SJSA1 (cell line): ENCODE measurements at places on chromosomes 11 and 22. TPM values are rescaled to one million over a fixed set of nuclear protein-coding genes. Genes with fewer than 3 reads are reported as not detected.
A peak's percentile ranks its signal among the peaks of the same experiment; 100 is the strongest.

APOA1 gene
- total RNA-seq: 0.72 TPM in 1 of 2 replicates, not detected in the other

GRCh38 chr22:47293368-47294221 lies 531.1 kb downstream of the TBC1D22A start:
- H3K27ac ChIP-seq: no peak overlapping the region
- no peak for DNase-seq
- no peak overlapping the region for H3K4me3 ChIP-seq
- no peaks in the 10 kb centered on the region for H3K27me3 ChIP-seq

DNA sequence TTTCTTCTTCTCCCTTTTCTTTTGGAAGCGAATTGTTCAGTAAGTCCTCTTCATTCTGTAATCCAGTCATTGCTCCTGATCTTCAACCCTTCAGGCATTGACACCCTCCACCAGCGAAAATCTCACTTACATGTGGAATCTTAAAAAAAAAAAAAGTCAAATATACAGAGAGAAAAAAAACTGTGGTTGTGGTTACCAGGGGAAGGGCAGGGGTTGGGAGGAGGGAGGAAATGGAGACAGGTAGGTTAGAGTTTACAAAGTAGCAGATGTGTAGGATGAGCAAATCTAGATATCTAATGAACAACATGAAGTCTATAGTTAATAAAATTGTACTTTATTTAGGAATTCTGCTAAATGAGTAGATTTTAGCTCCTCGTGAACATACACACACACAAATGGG lies 17.7 kb upstream of the TMEM123 start:
- H3K4me3 ChIP-seq: no peak overlapping the region
- no peaks in the 10 kb centered on the region for H3K36me3 ChIP-seq
- peaks cover 9% of the 10 kb centered on the region for H3K4me1 ChIP-seq
- DNase-seq: no peak
- H3K27me3 ChIP-seq: no peaks in the 10 kb centered on the region

DNA sequence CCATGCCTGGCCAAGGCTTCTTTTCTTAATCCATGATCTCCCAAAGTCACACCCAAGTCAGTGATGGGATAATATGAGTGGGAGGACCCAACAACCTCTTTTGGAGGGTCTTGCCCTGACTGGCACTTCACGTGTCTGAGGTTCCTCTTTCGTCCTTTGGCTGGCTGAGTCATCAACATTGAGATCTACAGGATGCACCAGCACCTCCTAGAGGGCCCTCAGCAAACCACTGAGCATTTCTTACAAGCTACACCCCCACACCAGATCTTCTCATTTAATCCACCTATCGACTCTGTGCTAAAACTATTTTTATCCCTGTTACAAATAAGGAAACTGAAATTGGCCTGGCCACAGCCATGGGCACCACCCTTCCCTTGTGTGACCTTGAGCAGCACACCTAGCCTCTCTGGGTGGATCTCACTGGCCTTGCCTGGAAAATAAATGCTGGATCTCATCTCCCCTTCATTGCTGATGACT lies 63.4 kb downstream of the FLI1 start:
- H3K36me3 ChIP-seq: peaks cover 6% of the 10 kb centered on the region; the same call in 1 of the 2 replicates
- no peak overlapping the region for H3K4me3 ChIP-seq
- H3K4me1 ChIP-seq: 0 out of 2 replicates have a peak, but pooled peaks cover 7% of the 10 kb centered on the region
- no peaks in the 10 kb centered on the region for H3K27me3 ChIP-seq
- no peak for DNase-seq
- H3K27ac ChIP-seq: no peak overlapping the region

NADSYN1 gene
- total RNA-seq: 21.8 and 26.1 TPM in 2 replicates

DNA sequence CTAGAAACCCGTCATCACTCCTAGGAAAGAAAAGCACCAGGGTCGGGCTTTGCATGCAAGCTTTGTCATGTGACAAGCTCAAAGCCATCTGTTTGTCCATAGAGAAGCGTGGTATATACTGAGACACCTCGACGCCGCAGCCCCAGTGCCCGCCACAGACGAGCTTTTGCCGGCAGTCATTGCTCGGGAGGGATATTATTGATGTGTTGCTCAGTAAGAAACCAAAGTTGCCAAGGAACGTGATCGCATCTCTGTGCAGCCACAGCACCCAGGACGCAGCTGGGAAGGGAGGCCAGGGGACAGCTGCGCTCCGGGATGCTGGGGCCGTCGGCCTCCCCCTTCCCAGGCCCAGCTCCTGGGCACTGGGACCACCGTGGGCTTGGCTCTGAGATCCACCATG lies 89.5 kb upstream of the KCNQ1OT1 start:
- H3K4me3 ChIP-seq: no peak overlapping the region
- H3K36me3 ChIP-seq: no peaks in the 10 kb centered on the region
- H3K27me3 ChIP-seq: peaks cover 54% of the 10 kb centered on the region
- H3K27ac ChIP-seq: no peak overlapping the region

LBHD1 gene
- total RNA-seq: 2.1 and 10.1 TPM in 2 replicates

OR5B3 gene
- not detected in 2 replicates for total RNA-seq

ALG9 gene
- total RNA-seq: 22.9 and 24.9 TPM in 2 replicates

ANO1 gene
- 0.72 and 1.4 TPM in 2 replicates for total RNA-seq

GGT5 gene
- total RNA-seq: 0.66 TPM in 1 of 2 replicates, not detected in the other

- no peak for DNase-seq
- no peaks in the 10 kb centered on the region for H3K27me3 ChIP-seq
- H3K4me3 ChIP-seq: no peak overlapping the region
- H3K4me1 ChIP-seq: peaks cover 22% of the 10 kb centered on the region
These were observed 1.4 kb downstream of the CDC42BPG start for GRCh38 chr11:64842851-64843685.

GRCh38 chr11:103872748-103873147 lies 163.7 kb upstream of the DDI1 start:
- no peak overlapping the region for H3K27ac ChIP-seq
- no peak overlapping the region for H3K4me3 ChIP-seq
- H3K27me3 ChIP-seq: no peaks in the 10 kb centered on the region
- H3K36me3 ChIP-seq: no peaks in the 10 kb centered on the region

ARSA gene
- total RNA-seq: 20.2 and 22.7 TPM in 2 replicates

- H3K27ac ChIP-seq: 0 out of 2 replicates have a peak overlapping the region, but pooled peaks have one; percentile 37
- peak; percentile 79 for DNase-seq
- no peak overlapping the region for H3K4me3 ChIP-seq
- peaks cover 12% of the 10 kb centered on the region for H3K36me3 ChIP-seq
These were observed 21.7 kb upstream of the HSPA8 start for GRCh38 chr11:123083623-123084029.

FERMT3 gene
- 0.84 TPM in 1 of 2 replicates, not detected in the other for total RNA-seq

CCDC81 gene
- 18.2 and 37.4 TPM in 2 replicates for total RNA-seq

BLID gene
- 0.42 TPM in 1 of 2 replicates, not detected in the other for total RNA-seq

PKNOX2 gene
- not detected in 2 replicates for total RNA-seq

DNA sequence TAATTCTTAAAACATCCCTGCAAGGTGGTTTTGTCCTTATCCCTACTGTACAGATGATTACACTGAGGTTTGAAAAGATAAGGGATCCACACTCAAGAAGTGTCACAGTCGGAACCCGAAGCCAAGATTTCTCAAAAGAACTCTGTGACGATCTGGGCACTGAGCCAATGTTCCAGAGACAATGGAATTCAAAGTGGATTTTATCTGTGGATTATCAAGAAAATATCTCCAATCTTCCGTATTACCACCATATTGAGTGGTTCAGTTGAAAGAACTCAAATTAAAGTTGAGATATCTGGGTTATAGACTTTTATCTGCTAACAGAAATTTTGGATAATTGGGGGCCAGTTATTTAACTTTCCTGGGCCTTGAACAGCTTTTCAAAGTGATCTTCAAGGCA lies 100.0 kb upstream of the GRAMD1B start:
- no peaks in the 10 kb centered on the region for H3K36me3 ChIP-seq
- H3K4me3 ChIP-seq: no peak overlapping the region
- DNase-seq: no peak

DNA sequence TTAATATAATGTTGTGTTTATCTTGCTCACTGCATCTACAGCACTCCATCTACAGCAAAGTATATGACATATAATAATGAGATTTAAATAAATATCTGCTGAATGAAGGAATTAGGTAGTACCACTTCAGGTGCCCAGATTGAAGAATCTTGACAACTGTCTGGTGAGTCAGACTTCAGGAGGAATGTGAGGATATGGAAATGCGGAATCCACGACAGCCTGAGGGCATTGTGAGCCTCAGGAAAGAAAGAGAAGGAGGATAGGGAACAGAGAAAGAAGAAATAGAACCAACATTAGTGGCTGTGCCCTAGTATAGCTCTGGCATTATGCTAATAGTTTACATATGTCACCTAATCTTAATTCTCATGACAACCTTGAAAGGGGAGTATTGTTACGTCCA lies 304.4 kb downstream of the AASDHPPT start:
- no peak overlapping the region for H3K4me3 ChIP-seq
- no peaks in the 10 kb centered on the region for H3K4me1 ChIP-seq
- no peaks in the 10 kb centered on the region for H3K27me3 ChIP-seq
- no peaks in the 10 kb centered on the region for H3K36me3 ChIP-seq
- no peak overlapping the region for H3K27ac ChIP-seq

LGALS12 gene
- 0.25 and 0.39 TPM in 2 replicates for total RNA-seq

- H3K4me1 ChIP-seq: peaks cover 18% of the 10 kb centered on the region
- no peak for DNase-seq
- H3K36me3 ChIP-seq: peaks cover 6% of the 10 kb centered on the region; the same call in 1 of the 2 replicates
- no peaks in the 10 kb centered on the region for H3K27me3 ChIP-seq
These were observed 46.6 kb downstream of the MTMR2 start for GRCh38 chr11:95877291-95877690.

CASP4 gene
- total RNA-seq: 75.6 and 91.8 TPM in 2 replicates

- H3K4me3 ChIP-seq: no peak overlapping the region
- H3K4me1 ChIP-seq: no peaks in the 10 kb centered on the region
- no peaks in the 10 kb centered on the region for H3K27me3 ChIP-seq
- H3K27ac ChIP-seq: no peak overlapping the region
- H3K36me3 ChIP-seq: no peaks in the 10 kb centered on the region
These were observed 35.7 kb upstream of the GAB2 start for GRCh38 chr11:78453140-78453935.

SAA2 gene
- total RNA-seq: not detected in 2 replicates

OR5AL1 gene
- total RNA-seq: not detected in 2 replicates

DNA sequence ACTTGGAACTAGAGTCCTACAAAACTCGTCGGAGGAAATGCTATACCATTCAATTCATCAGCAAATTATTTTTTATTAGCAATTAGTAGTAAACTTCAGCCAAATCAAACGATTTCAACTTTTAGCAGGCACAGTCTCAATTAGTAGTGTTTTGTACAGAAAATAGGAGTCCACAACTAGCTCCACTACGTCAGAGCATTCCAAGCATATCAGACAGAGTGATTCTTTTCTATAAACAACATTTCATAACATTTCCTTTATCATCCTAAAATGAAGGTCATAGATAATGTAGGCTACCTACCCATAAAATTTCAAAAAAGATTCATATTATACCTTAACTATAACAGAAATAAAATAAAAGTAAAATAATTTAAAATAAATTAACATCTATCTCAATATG lies 169.9 kb downstream of the KIF18A start:
- DNase-seq: no peak
- no peaks in the 10 kb centered on the region for H3K27me3 ChIP-seq
- no peak overlapping the region for H3K4me3 ChIP-seq
- no peak overlapping the region for H3K27ac ChIP-seq

DNA sequence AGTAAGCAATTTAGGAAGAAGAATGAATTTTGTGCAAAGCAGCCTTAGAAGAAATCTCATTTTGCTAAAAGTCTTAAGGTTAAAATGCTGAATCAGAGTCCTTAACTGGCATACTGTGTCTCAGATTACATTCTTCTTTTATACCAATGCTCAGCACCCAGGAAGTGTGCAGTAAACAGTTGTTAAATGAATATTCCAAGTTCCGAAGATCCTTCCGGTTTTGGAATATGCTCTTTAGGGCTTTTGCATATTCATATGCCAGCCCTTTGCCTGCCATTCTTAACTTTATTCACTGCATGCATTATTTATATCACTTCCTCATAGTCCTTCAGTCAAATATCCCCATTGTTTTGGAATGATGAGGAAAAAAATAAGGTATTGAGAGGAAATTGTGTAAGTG lies 242.0 kb downstream of the DDX10 start:
- DNase-seq: no peak
- peaks cover 24% of the 10 kb centered on the region for H3K4me1 ChIP-seq
- peak overlapping the region; percentile 44 for H3K27ac ChIP-seq
- H3K27me3 ChIP-seq: no peaks in the 10 kb centered on the region
- no peaks in the 10 kb centered on the region for H3K36me3 ChIP-seq

GRCh38 chr11:73521621-73522020 lies 76.3 kb downstream of the FAM168A start:
- no peak overlapping the region for H3K27ac ChIP-seq
- H3K27me3 ChIP-seq: no peaks in the 10 kb centered on the region
- H3K36me3 ChIP-seq: no peaks in the 10 kb centered on the region

HTR3B gene
- not detected in 2 replicates for total RNA-seq

DNA sequence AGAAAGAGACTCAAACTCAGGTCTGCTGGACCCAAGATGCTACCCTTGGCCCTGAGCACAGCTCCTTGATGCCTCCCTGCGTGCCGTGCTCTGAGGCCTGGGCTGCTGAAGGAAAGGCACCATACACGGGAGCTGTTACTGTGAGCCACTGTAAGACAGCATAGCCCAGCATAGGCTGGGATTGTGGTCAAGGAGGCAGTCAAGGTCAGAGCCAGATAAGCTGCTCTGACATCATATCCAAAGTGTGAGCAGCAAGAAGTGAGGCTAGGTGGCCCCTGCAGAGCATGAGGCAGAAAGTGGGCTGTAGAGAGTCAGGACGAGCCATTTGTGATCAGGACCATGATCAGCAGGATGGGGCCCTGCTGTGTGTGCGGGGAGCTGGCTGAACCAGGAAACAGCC lies 7.7 kb downstream of the SLC22A8 start:
- H3K27me3 ChIP-seq: no peaks in the 10 kb centered on the region
- H3K4me3 ChIP-seq: no peak overlapping the region
- DNase-seq: no peak
- no peaks in the 10 kb centered on the region for H3K4me1 ChIP-seq
- no peaks in the 10 kb centered on the region for H3K36me3 ChIP-seq
- H3K27ac ChIP-seq: no peak overlapping the region

MRGPRX3 gene
- total RNA-seq: not detected in 2 replicates

DNA sequence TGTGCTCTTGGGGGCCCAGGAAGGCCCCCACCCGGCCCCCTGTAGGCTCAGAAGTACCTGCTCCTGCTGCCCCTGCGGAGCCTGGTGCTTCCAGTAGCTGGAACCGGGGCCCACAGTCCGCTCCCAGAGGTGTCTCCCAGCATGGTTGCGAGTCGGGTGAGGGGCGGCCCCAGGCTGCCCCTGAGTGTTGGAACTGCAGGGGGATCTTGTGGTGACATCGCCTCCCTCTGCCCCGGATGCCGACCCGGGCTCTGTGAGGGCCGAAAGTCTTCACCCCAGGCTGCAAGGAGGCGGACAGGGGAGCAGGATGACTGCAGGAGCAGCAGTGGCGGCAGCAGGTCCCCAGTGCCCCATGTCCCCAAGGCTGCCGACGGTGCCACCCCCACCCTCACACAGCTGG lies 9.5 kb upstream of the PKP3 start:
- no peak for DNase-seq
- no peaks in the 10 kb centered on the region for H3K36me3 ChIP-seq
- no peak overlapping the region for H3K27ac ChIP-seq
- peaks cover 13% of the 10 kb centered on the region; the same call in 1 of the 2 replicates for H3K27me3 ChIP-seq

KCNJ1 gene
- not detected in 2 replicates for total RNA-seq
